CD4-positive, alpha-beta T cell treated with Interleukin-6 for 4 hours (primary cell): ENCODE measurements at places on chromosomes 3 and 15.

DNA sequence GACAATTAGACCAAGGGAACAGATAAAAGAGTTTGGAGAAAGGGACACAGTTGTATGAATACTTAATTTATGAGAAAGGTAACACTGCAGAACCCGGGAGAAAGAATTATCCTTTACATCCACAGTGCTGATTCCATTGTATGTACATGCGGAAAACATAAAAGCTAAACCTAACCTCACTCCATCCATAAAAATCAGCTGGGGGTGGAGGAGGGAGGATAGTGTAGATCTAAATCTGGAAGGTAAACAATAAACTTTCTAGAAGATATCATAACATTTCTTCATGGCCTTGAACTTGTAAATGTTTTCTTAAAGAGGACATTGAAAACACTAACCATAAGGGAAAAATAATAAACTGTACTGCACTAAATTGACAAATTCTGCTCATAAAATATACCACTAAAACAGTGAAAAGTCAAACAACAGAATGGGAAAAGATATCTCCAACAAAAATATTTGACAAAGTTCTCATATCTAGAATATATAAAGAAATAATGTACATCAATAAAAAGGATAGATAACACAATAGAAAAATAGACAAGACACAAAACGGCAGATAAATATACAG is 220.5 kb downstream of the DPH6 start:
- DNase-seq = no peak

DNA sequence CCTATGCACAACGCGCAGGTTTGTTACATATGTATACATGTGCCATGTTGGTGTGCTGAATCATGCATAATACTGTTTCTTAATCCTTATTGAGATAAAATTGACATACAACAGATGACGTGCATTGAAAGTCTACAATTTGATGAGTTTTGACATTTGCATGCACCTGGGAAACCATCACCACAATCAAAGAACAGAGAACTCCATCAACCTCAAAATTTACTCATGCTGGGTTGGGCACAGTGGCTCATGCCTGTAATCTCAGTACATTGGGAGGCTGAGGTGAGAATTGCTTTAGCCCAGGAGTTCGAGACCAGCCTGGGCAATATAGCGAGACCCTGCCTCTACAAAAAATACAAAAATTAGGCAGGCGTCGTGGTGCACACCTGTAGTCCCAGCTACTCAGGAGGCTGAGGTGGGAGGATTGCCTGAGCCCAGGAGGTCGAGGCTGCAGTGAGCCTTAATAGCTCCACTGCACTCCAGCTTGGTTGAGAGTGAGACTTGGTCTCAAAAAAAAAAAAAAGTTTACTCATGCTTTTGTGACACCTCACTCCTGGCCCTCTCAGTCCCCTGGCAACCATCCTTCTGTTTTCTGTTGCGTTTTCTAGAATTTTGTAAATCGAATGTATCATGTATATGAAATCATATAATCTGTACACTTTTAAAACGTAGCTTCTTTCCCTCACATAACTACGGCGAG is 56.6 kb downstream of the BHLHE40 start:
- no peak for DNase-seq

- DNase-seq = no peak
Observed at GRCh38 chr3:178381555-178381954, 154.7 kb upstream of the KCNMB2 start.

GRCh38 chr3:113560831-113561623 is 28.7 kb downstream of the SIDT1 start:
- no peak for DNase-seq

DNA sequence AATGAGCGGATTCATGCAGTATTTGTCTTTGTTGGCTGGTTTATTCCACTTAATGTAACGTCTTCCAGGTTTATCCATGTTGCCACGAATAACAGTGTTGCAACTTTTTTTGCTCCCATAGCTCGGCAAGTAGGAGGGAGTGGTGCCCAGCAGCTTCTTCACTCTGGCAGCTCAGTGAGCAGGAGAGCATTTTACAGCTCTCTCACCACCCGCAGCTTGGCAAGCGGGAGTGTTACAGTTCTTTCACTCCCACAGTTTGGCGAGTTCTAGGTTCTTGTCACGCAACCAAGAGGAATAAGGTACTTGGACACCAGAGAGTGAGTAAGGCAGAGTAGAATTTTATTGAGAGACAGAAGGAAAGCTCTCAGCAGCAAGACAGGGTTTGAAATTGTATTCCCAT is 935.2 kb downstream of the TBL1XR1 start:
- DNase-seq = no peak

DNA sequence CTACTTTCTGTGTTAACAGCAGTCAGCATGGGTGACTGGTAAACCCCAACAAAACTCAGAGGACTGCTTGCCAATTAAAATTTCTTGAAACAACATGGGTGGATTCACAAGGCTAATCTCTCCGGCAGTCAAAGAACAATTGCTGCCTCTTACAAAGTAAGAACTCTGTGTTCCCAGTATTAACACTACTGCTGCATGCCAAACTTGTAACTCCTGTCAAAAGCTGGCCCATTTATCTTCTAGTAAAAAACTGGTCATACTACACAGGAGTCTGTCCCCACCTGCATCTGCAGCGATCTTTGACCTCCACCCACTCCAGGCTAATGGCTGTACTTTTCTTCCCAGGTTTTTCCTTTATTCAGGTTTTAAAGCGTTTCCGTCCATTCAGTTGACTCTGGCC is 8.7 kb upstream of the ZNF589 start:
- DNase-seq = no peak

DNA sequence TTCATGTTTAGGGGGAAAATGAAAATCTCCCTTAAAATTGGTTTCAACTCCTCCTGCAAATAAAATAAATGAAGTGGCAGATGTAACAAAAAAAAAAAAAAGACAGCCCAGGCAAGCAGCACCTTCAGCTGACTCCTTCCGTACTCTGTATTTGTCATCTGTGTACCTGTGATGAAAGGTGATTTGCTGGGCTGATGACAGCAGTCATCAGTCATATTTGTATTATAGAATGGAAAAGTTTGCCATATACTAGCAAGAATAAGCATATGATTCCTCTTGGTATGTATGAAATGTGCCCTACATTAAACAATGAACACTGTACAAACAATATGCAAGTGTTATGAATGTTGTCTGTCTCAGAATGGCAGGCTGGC is 44.1 kb upstream of the WWTR1 start:
- no peak for DNase-seq

- DNase-seq = no peak
Observed at GRCh38 chr15:40050788-40051470, 11.9 kb upstream of the SRP14 start.

- DNase-seq = no peak
Observed at GRCh38 chr3:56557831-56558170, 826 bp downstream of the CCDC66 start.

GRCh38 chr3:147304756-147305155 is 101.6 kb downstream of the ZIC4 start:
- no peak for DNase-seq

- no peak for DNase-seq
Observed at GRCh38 chr3:128573160-128573559, 77.5 kb downstream of the RPN1 start.

DNA sequence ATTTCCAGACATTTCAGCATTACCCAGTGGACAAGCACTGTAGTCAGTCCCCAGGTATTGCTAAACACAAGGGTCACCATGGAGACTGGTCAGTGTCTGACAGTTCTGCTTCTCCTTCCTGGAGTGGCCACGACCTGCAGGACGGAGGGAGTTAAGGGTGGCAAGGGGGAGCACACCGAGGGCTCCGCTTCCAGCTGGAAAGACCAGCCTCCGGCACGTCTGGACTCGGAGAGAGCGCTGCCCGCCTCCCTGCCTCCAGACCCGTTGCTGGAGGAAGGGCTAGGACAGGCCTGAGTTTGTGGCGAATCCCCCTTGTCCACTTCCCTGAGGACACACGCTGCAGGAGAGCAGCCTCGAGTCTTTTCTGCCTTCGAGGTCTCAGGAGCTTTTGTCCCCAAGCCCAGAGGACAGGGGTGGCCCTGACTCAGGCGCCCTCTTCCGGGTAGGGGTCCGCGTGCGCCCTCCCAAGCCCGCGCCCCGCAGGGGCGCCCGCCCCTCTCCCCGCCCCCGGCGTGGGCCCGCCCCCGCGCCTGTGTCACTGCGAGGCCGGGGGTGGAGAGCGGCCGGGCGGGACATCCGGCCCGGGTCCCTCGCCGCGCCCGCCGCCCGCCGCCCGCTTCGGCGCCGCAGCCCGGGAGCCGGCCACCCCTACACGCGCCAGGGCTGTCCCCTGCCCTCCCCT is at the start of gene CHST14:
CHST14 (plus strand) TSS at position 562 of the 682 bp plus-strand sequence. CDS start 230 bp downstream, outside the sequence.
- DNase-seq = peak; percentile 76

GRCh38 chr3:127751782-127752181 is 70.5 kb downstream of the MGLL start:
- DNase-seq = no peak

GRCh38 chr3:132038198-132038825 is 3.5 kb upstream of the CPNE4 start:
- no peak for DNase-seq

DNA sequence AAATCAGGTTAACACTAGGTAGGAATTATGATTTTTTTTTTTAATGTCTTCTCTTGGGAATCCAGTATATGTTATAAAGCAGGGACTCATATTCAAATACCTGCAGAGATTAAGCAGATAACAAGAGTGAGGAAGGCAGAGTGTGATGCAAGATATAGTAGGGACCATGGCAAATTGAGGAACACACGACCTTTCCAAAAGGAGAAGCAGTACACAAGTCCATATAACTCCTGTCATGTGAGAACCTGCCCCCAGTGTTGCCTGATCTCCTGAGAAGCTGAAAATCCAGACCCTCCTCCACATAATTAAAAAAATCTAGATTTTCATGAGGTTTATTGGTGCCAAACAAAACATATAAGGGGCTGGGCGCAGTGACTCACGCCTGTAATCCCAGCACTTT is 3.6 kb downstream of the RFC4 start:
- DNase-seq = no peak

- no peak for DNase-seq
Observed at GRCh38 chr15:47265686-47266085, 451.6 kb upstream of the SEMA6D start.

DNA sequence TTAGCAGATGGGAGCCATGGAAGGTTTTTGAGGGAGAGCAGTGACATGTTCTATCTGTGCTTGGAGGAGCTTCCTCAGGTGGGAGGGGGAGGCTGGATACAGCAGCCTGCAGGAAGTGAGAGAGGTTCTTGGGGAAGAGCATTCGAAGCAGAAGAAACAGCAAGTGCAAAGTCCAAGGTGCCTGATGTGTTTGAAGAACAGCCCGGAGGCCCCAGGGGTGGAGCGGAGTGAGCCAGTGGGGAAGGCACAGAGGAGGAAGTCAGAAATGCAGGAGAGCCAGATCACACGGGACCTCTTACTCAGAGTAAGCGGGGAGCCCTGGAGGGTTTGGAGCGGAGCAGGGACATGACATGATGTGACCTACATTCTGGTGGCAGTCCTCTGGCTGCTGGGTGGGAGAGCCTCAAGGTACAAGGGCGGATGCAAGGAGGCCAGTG is 10.8 kb downstream of the ITGA11 start:
- DNase-seq = no peak

DNA sequence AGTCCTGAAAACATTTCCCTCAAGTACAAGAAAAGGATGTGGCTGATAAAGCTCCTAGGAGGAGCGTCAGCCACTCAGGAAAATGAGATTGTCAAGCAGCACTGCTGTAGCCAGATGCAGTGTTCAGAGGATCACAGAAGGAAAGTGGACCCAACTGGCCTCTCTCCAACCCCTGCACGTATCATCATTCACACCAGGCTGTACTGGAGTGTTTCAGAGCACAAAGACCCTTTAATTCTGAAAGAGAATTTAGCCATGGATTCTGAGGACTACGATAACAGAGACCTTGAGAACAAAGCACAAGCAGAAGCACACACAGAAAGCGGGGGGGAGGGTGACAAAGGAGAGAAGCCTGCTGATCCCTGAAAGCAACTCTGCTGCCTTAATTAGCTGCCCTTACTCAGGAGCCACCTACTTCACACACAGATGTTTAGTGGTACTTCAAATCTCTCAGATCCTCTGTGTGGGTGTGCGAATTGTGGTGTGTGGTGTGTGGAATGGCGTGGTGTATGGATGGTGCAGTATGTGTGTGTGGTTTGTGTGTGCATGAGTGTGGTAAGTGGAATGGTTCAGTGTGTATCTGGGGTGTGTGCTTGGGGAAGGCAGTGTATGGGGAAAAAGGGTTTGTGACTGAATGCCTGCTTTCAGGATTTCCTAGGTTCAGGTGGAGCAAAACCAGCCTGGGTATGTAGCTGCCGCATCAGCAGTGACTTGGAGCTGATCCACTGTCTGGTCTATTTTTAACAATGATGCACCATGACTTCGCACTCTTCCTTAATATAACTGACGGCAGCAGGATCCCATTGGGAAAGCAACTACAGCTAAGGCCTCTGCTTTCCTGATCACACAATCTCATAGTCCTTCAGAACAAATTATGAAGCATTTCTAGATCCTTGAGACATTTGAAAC is 192.5 kb downstream of the RSL24D1 start:
- no peak for DNase-seq

GRCh38 chr15:66290007-66290406 is 3.4 kb upstream of the DIS3L start:
- DNase-seq = no peak

GRCh38 chr15:57282686-57283085 is 93.6 kb upstream of the CGNL1 start:
- DNase-seq = no peak

GRCh38 chr3:172710664-172711453 is at the start of gene NCEH1:
Gene NCEH1 (minus strand): TSS chr3:172711067. CDS start chr3:172710984, 83 bp downstream.
- peak; percentile 75 for DNase-seq

- DNase-seq = no peak
Observed at GRCh38 chr15:40244961-40245523, 6.2 kb downstream of the PAK6 start.
